ENCODE measurements at places on chromosomes 16 and 17.
A peak's percentile ranks its signal among the peaks of the same experiment; 100 is the strongest.

GRCh38 chr17:48577330-48577945 lies 712 bp downstream of the HOXB4 start:
- no peak for DNase-seq

- no peak for DNase-seq
Observed at GRCh38 chr16:55376567-55377167, 52.7 kb downstream of the IRX6 start.

GRCh38 chr17:34472363-34472762 lies 107.0 kb upstream of the TMEM132E start:
- DNase-seq: no peak

GRCh38 chr17:61450641-61451537 lies 1.3 kb upstream of the TBX4 start:
- no peak for DNase-seq

DNA sequence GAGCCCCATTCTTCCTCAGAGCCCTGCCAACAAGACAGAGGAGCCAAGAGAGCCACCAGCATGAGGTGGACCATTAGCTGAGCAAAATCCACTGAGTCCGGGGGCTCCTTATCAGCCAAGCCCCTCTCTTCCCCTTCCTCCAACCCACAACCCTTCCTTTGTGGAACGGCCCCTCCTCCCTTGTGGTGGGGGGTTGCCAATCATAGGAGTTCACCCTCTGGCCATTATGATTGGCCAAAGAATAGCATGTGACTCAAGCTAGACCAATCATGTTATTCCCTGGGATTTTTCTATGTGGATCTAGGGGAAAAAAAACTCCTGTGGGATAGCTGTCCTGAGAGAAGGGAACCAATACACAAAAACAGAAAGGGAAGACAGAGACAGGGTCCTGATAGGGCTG lies 120.5 kb downstream of the C16orf95 start:
- DNase-seq: peak; percentile 44

GRCh38 chr17:49327835-49328784 lies 33.9 kb downstream of the ZNF652 start:
- DNase-seq: peak; percentile 46

GRCh38 chr16:15961060-15961511 lies 11.7 kb downstream of the ABCC1 start:
- no peak for DNase-seq

GRCh38 chr16:50573947-50574744 lies 25.9 kb downstream of the NKD1 start:
- no peak for DNase-seq

Measured in GDM1 (cell line).